ENCODE measurements at places on chromosomes 16 and 17.

DNA sequence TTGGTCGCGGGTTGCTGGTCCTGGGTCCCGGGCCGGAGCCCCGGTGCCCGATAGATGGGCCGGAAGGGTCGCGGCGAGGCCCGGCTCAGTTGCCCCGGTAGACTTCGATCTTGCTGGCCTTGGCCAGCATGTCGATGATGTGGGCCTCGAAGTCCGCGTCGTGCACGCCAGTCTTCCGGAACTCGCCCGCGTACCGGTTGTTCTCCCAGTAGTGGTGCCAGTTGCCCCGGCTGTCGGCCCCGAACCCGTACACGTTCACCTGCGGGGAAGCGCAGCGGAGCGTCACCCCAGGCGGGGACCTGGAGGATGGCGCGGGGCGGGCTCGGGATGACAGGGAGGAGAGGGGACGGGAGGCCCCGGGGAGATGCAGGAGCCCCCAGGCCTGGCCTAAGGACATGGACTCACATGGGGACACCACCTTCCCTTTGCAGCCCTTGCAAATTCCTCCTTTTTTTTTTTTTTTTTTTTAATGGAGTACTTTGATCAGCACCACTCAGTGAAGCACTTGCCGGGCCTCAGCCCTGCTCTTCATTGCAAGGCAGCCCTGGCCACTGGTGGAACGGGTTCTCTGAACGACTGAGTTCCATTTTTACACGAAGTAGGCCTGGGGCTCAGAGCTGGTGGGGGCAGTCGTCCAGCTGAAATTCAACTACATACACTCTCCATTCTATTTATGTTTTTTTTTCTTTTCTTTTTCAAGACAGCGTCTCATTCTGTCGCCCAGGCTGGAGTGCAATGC, 35.1 kb downstream of the DDX19A start:
- no peak for DNase-seq

GRCh38 chr16:77459534-77460254, 24.9 kb upstream of the ADAMTS18 start:
- DNase-seq: no peak

DNA sequence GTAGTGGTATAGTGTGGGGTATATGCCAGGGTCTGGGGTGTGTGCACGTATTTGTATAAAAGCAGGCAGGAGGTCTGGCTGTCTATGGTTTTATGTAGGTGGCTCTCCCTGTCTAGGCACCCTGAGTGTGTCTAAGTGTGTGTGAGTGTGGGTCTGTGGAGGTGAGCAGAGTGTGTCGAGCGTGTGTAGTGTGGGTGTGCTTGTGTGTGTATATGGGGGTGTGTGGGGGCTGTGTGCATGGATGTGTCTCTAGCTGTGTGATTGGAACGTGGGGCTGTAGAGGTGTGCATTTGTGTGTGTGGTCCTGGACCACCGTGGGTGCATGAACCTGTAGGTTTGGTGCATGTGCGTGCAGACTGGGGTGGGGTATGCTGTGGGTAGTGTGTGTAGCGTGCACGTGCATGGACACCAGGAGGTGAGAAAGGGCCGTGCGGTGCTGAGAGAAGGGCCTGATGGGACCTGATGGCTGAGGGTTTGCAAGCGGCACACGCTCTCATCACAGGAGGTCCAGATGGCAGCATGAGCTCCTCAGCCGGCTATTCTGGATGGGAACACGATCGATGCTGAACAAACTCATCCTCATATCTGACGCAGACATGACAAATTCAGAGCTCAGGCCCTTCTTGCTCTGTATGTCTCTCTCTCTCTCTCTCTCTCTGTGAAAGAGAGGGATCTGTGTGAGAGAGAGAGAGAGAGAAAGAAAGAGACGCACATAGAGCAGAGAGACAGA, 27.7 kb downstream of the SPACA3 start:
- no peak for DNase-seq

DNA sequence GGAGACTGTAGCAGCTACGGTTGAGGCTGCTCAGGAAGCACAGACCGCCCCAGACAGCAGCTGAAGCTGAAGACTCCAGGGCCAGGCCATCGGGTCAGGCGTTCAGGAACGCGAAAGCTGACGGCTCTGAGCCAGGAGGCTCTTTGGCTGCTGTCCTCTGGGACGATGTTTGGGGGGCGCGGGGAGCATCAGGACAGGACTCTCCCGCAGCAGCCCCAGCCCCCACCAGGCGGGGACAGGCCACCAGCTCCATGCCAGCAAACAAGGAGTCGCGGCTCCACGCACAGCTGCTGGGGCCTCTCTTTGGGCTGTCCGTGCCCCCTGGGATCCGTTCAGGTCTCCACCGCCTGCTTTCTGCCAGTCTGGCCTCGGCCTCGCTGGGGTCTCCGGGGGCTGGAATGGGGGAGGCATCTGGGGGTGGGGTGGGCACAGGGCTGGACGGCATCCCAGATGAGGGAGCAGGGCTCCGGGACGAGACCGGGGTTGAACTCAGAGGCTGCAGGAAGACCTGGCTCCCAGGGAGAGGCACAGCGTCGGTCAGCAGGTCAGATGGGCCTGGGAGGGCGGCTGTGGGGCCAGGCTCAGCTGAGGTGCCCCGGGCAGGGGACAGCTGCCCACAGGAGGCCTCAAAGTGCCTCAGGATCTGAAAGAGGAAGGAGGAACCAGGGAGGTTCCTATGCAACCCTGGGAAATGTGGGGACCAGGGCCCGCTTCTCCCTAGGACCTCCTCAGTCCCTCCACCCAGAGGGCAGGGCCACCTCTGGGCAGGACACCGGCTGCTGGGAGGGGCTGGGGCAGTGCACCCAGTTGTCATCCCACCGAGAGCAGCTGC, 6.3 kb upstream of the CEP131 start:
- no peak for DNase-seq

DNA sequence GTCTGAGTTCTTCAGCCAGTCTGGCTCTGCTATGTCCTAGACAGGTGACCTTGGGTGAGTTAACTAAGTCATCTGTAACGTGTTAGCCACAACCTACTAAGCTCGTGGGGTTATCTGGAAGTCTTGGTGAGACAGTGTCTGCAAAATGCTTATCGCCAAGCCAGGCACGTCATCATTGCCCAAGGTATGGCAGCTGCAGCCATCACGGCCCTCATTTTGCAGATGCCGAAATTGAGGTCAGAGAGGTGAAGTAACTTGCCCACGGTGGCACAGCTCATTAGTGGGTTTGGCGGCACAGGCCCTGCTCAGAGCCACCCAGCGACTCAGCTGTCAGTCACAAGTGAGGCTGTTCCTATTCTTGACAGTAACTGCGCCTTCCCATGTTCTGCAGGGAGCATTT, 79.8 kb downstream of the CMIP start:
- DNase-seq: no peak

DNA sequence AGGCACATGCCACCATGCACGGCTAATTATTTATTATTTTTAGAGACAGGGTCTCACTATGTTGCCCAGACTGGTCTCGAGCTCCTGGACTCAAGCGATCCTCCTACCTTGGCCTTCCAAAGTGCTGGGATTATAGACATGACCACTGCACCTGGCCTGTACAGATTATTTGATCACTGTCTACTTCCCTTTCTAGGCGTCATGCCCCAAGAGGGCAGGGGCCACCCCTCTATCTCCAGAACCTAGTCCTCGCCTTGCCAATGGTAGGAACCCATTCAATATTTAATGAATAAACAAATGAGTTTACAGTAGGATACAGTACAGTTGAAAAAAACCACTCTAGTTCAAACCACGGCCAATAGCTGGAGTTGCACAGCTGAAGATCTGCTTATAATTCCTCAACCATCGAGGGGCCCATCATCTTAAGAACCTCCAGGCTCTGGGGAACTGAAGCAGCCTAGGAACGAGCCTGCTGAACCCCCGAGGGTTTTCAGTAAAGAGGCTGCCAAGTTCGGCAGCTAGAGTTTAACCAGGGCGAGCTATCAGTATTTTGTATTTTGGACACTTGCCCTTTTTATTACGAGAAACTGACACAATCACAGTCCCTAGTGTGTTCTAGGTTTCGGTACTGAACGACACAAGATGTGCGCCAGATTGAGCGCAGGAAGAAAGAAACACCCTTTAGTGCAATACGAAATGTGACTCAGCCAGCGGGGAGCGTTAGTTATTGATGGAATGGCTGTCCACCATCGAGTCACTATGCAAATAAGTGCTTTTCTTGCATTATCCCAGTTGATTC, 14.6 kb downstream of the ADCY9 start:
- no peak for DNase-seq

- no peak for DNase-seq
Observed at GRCh38 chr16:87210894-87211293, 106.3 kb downstream of the C16orf95 start.

DNA sequence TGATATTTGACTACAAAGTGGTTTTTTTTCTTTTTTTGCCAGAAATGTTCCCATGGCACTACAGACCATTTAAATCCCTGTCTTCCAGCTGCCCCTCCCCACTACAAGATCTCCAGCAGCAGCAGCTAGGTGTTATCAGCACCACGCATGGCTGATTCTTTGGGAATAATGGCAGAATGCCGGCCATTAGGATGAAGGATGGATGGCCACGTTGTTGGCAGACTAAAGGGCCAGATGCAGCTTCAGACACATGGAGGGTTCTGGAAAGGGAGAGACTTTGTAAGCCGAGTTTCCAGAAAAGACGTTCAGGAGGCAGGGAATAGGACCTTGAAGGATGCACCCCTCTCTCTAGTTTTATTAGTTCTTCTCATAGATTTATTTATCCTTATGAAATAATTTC, 10.3 kb upstream of the MED9 start:
- DNase-seq: no peak

DNA sequence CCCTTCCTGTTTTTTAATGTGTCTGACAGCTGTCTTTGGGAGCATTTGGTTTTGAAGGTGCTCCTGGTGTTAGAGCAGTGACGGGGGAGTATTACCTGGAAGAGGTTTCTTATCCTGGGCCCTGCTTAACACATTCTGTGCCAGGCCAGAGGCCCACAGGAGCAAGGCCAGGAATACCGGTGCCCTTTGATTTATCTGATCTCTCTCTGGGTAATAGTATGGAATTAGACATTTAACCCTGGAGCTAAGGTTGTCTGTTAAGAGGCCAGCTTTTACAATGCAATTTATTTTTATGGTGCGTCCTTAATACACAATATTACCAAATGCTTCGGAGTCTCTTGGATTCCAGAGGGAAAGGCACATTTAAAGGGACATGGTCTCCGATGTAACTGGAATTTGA, 37.2 kb upstream of the GSE1 start:
- DNase-seq: no peak

DNA sequence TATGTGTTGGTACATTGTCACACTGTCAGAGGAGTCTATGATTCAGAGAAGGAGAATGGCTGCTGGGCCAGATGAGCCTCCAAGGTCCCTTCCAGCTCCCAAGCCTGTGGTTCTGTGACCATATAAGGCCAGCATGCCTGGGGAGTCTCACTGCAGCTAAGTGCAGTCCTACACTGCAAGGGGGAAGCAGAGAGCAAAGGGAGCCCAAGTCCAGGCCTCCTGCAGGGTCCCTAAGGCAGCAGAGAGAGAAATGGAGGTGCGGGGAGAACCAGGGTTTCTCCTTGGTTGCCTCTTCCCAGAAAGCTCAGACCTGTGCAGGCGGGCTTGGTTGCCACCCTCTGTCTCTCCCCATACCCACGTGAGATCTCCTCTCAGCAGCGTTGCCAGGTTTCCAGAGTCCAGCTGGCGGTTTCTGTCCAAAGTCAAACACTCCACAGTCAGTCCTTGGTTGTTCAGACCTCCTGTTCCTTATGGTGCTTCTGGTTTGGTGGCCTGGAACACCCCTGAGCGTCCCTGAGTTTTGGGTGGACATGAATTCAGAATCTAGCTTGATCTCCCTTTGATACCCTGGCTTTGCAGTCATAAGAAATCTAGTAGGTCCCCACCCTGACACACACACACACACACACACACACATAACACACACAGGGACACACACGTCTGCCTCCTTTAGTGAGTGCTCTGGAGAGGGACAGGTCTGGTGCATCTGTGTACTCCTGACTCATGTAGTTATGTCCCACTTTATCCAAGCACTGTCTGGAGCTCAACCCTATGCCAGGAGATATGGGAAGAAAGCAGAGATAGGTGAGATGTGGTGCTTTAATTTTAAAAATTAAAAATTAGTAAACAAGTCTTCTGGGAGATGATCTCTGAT, 78.8 kb downstream of the GNAO1 start:
- DNase-seq: peak; percentile 42

- no peak for DNase-seq
Observed at GRCh38 chr17:80860703-80861417, 130.8 kb upstream of the CHMP6 start.

DNA sequence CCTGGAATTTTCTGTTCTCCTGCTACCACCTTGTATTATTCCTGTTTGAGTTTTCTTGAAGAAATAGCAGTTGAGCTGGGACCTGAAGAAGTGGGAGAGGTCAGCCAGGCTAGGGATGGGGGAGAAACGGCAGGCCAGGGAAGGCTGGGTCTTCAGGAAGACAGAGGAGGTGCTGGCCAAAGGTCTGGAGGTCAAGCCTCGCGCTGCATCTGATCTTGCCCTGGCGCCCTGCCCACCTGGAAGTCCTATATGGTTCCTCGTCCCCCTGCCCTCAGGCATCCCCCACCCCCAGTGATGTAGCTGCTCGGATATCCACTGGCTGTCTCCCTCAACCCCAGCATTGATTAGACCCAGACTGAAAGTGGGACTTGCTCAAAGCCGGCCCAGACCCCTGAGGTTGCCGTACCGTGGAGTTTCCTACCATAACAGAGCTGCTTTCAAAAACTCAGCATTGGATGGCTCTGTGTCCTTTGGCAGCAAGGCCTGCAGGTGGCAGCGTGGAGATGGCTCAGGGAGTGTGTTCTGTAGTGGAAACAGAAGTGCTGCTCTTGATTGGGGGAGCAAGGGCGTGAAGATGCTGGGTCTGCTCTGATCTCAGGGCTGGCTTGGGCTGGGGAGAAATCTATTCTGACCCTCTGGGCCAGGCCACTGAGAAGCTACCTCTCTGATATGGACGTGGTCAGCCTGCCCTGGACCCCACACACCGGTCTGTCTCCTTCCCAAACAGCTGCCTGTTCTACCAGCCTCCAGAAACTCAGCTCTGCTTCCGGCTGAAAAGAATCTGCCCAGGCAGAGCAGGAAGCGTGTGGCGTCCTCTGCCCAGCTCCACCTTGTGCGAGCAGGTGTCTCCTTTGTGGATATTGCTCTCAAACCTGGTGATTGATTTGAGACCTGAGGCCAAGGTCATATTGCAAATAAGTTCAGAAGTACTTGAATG, 107.0 kb upstream of the CACNG5 start:
- DNase-seq: no peak

GRCh38 chr17:55740511-55741355, 10.1 kb upstream of the PCTP start:
- DNase-seq: no peak

DNA sequence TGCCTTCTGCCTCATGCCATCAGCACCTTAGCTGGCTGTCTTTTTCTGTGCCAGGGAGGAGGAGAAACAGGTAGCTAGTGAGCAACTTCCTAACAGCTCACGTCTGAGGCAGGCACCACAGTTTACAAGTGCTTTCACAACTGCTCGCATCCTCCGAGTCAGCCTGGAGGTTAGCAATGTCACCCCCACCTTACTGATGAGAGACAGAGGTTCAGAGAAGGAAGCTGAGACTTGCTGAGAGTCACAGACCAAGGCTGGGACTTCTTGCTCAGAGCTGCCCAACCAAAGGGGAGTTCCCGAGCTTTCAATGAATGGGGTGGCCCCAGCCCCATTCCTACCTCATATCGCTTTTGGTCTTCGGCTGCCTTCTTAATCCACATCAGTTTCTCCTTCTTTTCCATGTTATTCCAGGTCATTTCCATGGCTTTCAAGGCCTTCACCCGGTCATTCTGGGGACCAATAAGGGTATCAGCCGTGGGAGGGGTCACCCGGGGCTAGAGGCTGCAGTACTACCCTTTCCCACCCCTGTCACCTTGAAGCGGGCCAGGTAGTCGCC, 9.6 kb downstream of the UBTF start:
- no peak for DNase-seq

- no peak for DNase-seq
Observed at GRCh38 chr16:24149102-24149501, 107.0 kb upstream of the CACNG3 start.
